ENCODE measurements at places on chromosomes 3 and 15.

- DNase-seq, result no peak
These were observed 5.1 kb downstream of the SCAMP2 start for GRCh38 chr15:74868059-74868458.

DNA sequence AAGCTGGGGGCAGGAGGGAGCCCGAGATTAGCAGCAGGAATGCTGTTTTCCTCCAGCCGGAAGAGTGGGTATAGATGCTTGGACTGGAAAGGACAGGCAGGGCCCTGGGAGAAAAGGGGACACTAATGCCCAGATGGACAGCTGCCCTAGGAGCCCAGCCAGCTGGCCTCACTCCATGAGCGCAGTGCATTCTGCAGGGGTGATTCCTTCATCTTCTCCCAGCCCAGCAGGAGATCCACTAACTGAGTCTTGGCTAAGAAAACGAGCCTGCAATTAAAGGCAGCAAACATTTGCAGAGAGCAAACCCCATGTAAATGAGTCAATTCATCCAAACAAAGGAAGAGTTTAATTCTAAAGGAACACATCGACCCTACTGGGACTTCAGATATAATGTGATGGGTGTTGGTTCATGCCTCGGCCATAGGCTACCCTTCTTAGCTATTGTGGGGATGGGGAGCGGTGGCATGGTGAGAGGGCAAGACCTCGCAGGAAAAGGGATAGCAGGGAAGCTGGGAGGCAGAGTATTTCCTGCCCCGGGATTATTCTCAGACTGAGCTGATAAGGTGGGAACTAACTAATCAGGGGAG, 13.3 kb upstream of the MINAR1 start:
- no peak for DNase-seq

- DNase-seq, result no peak
These were observed 350.3 kb upstream of the ATP10A start for GRCh38 chr15:26213427-26213826.

DNA sequence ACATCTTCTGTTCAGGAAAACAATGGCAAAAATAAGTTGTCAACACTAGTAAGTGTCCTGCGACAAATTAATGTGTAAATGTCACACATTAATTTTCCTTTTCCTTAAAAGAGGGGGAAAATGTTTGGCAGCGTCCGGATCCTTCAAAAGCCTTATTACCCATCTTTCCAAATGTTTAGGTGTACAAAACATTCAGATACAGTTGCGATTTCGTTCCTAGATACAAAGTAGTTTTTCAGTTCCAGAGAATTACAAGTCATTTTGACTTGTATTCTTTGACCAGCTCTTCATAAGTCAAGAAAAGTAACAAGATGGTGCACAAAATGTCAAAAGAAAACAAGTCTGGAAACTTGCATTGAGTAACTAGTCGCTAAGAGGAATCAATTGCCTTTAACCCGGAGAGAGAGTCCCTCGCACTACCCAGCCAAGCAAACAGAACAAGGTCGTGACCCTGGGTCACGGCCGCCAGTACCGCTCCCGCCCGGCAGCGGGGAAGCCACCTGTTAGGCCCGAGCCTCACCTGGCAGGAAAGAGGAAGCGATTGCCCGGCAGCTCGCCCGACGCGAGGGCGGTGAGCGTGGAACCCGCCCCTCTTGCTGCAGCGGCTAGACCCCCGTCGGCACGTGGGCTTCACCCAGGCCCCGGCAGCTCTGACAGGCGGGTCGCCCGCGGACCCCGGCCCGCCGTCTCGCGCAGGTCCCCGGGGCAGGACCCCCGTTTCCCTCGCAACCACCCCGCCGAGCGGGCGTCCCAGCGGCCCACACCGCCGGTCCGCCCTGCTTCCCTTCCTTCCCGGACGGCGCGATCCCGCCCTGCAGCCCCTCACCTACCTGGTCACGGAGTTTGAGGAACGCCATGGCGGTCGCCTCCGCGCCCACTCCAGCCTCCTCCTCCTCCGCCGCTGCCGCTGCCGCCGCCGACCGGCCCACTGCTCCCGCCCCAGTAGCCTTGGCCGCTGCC, 61.0 kb upstream of the ANKRD28 start:
- no peak for DNase-seq

- DNase-seq, result no peak
These were observed 148.5 kb downstream of the OTOL1 start for GRCh38 chr3:161644891-161645635.

Data from stimulated activated CD8-positive, alpha-beta memory T cell treated with anti-CD3 and anti-CD28 coated beads, Interleukin-15, amount 100 ng/mL, for 4 hours (primary cell).